ENCODE measurements at places on chromosomes 13 and 19. TPM values are rescaled to one million over a fixed set of nuclear protein-coding genes. Genes with fewer than 3 reads are reported as not detected.

PSG7 gene
- total RNA-seq = not detected

ZNF223 gene
- total RNA-seq = 8.8 TPM

DNA sequence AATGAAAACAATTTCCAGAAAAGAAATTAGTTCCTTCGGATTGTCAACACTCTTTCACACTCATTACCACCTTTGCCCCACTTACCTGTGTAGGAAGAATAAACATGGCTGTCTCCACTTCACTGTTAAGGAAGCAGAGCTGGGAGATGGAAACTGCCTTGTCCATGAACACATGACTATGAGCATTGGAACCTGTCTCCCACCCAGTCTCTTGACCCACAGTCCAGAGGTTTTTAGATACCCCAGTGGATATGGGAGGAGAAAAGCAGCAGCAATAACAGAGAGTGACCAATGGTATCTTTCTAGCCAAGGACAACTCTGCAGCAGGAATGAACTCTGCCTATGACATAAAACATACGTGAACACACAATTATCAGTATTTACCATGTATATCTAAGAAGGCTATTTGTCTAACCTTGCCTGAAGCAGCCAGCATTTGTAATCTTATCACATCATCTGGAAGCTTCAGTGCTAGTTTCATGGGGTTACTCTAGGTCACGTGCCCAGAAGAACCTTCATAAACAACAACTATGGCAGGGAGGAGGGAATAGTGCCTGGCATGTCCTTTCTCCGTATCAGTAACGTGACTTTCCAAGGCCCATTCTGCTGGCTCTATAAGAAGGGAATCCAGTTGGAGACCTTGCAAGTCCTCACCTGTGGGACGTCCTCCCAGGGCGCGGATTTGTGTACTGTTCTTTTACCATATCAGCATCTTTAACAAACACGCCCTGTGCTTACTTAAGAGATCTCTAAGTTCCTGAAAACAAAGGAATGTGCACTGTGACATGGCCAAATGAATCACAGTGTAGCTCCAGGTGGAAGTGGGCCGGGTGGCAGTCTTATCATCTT, 221.8 kb upstream of the UBL3 start:
- H3K4me3 ChIP-seq = no peak overlapping the region
- no peak overlapping the region for H3K27ac ChIP-seq
- no peaks in the 10 kb centered on the region for H3K36me3 ChIP-seq
- DNase-seq = no peak

GRCh38 chr13:52377898-52378297, 28.1 kb downstream of the THSD1 start:
- no peak for DNase-seq
- H3K4me3 ChIP-seq = no peak overlapping the region
- H3K27me3 ChIP-seq = no peaks in the 10 kb centered on the region
- H3K36me3 ChIP-seq = no peaks in the 10 kb centered on the region
- H3K27ac ChIP-seq = no peak overlapping the region

GRCh38 chr13:31154939-31155338, 6.8 kb downstream of the HSPH1 start:
- no peak overlapping the region for H3K27ac ChIP-seq
- no peaks in the 10 kb centered on the region for H3K36me3 ChIP-seq
- H3K4me1 ChIP-seq = peaks cover 10% of the 10 kb centered on the region
- no peak overlapping the region for H3K4me3 ChIP-seq
- no peaks in the 10 kb centered on the region for H3K27me3 ChIP-seq
- no peak for DNase-seq

Measured in adrenal gland (tissue), 19 donors.